ENCODE measurements at places on chromosomes 11 and 22.

GRCh38 chr11:1701091-1701807, 4.3 kb downstream of the KRTAP5-6 start:
- no peak for DNase-seq

DNA sequence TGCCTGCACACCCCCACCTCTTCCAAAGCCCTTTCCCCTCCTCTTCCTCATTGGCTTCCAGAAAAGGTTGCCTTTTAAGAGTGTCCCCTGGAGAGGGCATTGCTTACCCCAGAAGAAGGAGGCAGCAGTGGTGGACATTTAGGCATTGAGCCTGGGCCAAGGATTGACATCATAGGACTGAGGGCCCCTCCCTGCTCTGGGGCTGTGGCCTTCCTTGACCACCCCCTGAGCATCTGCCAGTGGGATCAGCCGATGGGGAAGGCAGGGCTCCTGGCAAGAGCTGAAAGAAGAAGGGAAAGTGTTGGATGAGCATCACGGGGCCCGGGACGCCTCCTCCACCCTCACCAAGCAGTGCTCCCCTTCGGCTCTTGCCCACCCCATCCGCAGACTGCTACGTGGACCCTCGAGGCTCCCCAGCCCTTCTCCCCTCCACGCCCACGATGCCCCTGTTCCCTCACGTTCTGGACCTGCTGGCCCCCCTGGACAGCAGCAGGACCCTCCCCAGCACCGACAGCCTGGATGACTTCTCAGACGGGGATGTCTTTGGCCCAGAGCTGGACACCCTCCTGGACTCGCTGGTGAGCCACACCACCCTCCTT, 37.4 kb downstream of the ZC3H7B start:
- DNase-seq: no peak

GRCh38 chr11:83813296-83813695, 527.1 kb upstream of the CCDC90B start:
- no peak for DNase-seq

- DNase-seq: peak; percentile 11
Observed at GRCh38 chr11:59416613-59417012, 9.6 kb downstream of the OR5A2 start.

GRCh38 chr11:132158091-132158490, 787.7 kb downstream of the NTM start:
- no peak for DNase-seq

GRCh38 chr11:44992181-44992582, 41.5 kb upstream of the TP53I11 start:
- no peak for DNase-seq

DNA sequence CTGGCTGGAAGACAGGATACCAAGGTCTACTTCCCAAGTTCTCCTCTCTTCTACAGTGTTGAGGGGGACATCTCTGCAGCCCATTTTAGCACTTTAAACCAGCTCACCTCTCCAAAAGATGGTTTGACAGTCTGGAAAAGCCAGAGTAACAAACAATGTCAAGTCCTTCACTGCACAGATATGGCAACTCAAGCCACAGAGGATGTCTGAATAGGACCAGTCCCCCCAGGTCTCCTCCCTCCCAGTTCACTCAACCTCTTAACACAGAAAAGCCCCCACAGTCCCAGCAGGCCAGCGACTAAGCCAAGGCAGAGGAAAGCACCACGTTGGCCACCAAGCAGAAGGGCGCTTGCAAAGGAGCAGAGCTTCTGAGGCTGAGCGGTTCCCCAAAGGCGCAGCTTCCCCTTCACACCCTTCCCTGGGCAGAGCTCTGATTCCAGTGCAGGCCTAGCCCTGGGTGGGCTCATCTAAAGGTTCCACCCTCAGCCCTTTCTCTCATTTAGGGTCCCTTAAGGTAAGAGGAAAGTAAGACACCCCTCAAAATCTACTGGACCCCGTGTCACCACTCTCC, 62.7 kb downstream of the PAK1 start:
- peak; percentile 89 for DNase-seq

GRCh38 chr22:19522190-19522880, 1.9 kb downstream of the CLDN5 start:
- DNase-seq: no peak

DNA sequence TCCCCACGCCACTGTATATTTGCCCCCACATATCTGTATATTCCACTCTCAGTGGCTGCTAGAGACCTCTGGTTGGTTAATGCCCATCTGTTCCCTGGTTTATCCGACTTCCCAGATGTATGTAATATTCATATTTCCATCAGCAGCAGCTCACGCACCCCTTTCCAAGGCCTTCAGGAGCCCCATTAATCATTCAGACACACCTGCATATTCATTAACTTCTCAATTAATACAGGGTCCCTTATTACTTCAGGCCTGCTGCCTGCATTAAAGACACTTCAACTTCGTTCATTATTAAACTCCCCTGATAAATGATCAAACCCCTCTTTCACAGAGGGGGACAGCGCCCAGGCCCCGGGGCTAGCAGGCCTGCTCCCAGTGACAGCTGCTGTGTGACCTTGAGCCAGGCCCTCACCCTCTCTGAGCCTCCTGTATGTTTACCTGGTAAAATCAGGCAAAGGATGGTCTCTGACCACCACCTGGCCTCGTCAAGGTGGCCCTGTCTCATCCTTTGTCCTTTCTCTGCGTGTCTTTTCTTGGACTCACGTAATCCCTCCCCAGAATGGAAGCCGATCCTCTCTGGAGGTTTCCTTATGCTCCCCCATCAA, 34.5 kb downstream of the ELFN2 start:
- DNase-seq: no peak

GRCh38 chr11:81007046-81007445, 1566.2 kb upstream of the TENM4 start:
- no peak for DNase-seq

GRCh38 chr22:41638748-41639147, 17.7 kb downstream of the XRCC6 start:
- no peak for DNase-seq

All from posterior cingulate gyrus (tissue), 11 donors.